ENCODE measurements at places on chromosomes 5 and 9.

DNA sequence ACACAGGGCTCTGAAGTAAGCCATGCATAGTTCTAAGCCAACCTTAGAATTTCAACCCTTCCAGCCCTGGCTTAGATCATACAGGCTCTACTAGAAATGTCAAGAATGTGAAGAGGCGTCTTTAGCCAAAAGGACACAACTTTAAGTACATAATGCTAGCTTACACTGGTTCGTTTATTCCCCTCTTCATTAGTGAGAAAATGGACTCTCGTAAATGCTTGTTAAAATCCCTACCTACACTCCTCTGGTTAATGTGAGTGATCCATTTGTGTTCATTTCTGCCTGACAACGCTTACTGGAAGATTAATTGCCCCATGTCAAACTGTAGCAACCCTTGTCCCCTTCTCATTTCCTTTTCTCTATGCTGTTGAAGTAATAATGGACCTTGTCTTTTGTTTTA lies 149.3 kb upstream of the POU5F2 start:
- DNase-seq = no peak

- no peak for DNase-seq
These were observed 13.3 kb upstream of the GLRX start for GRCh38 chr5:95835682-95836385.

- DNase-seq = no peak
These were observed 72.0 kb upstream of the CTSL start for GRCh38 chr9:87653941-87654340.

DNA sequence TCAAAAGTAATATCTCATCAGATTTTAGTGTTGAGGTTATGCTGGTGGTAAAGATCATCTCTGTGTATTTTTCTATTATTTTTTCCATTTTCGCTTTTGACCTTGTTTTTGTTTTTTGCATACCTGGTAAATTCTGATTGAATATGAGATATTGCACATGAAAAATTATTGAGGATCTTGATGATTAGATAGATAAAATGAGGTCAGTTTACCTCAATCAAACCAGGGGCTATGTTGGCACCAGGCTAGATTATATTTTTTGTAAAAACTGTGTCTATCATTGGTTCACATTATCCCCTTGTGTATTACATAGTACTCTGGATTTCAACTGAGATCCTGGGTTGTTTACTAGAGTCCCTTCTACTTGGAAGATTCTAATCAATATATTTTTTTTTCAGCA lies 774.9 kb upstream of the ZNF608 start:
- no peak for DNase-seq

DNA sequence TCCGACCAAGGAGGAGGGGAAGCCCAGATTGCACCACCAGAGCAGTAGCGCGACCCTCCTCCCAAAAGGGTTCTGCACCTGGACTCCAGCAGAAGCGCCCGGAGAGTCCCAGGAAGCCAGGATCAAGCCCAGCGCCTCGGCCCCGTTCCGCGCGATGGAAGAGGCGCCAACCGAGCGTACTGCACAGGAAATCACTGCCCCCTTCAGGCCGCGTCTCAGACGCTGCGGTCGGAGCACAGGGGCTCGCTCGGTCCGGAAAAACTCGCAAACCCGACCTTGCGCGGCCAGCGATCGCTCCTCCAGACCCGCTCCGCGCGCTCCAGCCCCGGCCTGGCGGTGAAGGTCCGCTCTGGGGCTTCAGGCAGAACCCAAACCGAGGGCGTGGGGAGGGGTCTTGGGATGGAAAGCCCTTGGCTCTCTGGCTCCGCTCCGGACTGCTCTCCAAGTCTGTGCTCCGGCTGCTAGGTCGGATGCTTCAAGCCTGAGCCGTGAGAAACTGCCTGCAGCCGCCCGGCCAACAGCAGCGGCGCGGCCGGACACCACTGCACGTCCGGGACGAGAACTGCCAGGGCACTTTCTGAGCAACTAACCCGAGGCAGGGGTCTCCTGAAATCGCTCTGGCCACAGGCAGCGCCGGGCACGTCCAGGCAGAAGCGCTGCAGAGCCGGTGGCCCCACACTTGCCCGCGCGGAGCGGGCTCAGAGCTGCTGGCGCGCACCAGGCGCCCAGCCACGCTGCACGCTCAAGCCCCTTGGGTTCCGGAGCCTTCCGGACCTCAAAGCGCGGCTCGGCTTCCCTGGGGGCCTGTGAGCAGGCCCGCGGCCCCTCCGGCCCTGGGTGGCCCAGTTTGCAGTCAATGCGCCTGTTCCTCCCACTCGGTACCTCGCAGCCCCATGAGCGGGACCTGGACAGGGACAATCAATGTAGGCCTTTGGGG lies 1.3 kb downstream of the GABBR2 start:
- DNase-seq = peak; percentile 74

DNA sequence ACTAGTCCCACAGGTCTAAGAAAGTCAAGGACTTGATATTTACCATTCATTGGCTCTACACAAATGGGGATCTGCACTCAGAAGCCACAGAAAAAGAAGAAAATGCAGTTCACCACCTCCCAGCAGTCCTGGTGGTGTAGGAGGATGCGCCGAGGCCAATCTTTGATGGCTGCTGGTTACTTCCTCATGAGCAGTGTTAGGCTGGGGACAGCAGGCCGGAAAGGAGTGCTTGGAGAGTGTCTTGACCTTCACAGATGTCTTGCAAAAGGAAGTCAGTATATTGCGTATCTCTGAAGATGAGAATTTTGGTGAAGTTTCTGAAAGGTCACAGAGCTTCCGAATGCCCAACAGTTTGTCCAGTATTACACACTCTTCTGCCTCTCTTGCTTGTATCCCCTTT lies 597.0 kb downstream of the EBF1 start:
- DNase-seq = no peak

GRCh38 chr9:79955300-79955699 lies 383.5 kb downstream of the TLE4 start:
- DNase-seq = no peak

DNA sequence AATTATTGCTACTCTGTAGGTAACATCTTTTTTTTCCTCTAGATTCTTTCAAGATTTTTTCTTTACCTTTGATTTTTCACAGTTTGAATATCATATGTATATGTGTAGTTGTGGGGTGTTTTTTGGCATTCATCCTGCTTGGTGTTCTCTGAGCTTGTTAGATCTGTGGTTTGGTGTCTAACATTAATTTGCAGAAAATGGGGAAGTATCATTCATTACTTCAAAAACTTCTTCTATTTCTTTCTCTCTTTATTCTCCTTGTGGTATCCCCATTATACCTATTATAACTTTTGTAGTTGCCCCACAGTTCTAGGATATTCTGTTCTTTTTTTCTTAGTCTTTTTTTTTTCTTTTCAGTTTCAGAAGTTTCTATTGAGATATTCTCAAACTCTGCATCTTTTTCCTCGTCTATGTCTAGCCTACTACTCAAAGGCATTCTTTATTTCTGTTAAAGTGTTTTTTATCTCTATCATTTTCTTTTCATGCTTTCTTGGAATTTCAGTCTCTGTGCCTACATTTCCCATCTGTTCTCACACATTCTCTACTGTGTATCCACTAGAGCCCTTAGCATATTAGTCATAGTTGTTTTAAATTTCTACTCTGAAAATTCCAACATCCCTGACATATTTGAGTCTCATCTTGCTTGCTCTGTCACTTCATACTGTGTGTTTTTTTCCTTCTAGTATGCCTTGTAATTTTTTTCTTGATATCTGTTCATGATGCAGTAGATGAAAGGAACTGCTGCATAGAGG lies 60.1 kb upstream of the GNA14 start:
- DNase-seq = no peak

DNA sequence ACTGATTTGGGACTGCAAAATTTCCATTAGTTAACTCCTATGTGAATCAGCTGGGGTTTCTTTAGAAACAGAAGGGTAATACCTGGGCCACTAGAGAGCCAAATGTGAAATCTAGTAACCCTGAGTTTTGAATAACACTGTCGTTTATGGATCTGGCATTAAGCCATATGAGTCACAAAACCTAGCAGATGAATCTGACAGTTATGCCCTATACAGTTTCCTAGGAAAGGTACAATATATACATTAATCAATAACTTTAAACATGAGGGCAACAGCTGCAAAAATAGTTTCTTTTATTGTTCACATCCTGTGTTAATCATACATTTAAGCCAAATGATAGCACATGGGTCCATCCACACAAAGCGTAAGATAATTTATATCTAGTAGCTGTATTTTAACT lies 56.9 kb downstream of the PAM start:
- DNase-seq = no peak

- DNase-seq = no peak
These were observed 103.6 kb upstream of the EFNA5 start for GRCh38 chr5:107774316-107774715.

DNA sequence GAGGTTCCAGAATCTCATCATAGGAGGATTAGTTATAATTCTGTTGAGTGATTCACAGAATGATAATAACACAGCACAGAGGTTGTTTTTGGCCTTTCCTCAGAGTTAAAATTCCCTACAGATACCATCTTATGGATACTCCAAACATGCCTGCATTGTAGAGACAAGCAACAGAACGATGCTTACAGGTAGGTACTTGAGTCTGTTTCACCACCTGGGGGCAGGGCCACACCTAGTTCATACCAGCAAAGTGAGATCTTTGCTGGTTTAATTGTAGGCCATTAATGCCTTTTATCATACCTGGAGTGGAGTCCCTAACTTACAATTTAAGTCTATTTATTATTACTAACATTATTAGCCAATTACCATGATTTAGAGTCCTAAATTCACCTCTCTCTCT lies 416.5 kb upstream of the TLE4 start:
- no peak for DNase-seq

GRCh38 chr5:154000703-154001102 lies 38.0 kb downstream of the FAM114A2 start:
- no peak for DNase-seq

DNA sequence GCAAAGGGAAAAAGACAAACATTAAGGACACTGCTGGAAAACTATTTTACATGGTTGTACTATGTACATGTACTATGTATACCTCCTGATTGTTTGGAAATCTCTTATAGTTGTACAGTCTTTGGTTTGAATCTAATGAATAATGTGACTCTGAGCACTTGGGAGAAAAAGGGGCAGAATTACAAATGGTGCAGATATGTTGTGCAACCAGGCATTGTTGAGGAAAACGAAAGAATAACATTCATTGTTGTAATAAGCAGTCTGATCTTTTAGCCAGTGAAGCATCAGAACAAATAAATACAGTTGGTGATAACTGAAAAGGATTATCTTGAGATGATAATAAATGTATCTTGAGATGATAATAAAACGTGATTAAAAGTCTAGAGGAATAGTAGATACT lies 87.2 kb downstream of the CSNK1G3 start:
- DNase-seq = no peak

DNA sequence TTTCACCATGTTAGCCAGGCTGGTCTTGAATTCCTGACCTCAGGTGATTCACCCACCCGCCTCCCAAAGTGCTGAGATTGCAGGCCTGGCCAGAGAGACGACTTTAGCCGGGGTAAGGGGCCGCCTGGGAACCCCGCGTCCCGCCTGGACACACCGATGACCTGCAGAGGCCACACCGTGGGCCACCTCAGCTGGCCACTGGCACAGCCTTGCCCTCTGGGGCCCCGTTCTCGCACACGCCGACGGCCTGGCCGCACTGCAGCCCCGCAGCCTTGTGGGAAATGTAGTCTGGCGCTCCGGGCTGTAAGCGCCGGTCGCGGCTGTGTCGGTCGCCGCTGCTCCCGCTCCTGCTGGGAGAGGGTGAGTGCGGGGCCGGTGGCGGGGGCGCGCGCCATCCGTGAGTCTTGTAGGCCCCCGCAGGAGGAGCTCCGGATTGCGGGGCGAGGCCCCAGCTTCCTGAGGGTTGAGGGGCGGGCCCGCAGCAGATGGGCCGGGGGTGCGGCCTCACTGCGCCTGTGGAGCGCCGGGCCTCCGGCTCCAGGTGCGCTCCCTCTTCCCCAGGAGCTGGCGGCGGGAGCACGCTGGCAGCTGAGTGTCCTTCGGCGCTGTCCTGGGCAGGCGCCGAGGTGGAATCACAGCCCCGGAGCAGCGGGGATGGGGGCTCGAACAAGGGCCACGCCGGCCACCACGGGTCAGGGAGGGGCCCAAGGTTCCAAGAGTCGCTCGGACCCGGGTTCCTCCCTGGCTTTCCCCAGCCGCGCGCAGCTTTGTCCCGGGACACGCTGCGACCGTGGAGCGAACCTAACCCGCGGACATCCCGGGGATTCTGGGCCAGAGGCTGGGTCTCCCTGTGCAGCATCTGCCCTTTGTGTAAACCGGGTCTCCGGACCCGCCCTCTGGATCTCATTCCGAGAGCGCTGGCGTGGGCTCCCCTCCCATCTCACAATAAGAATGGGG lies at the start of gene ZFP2:
Gene ZFP2 (plus strand): TSS at position 299 of the 957 bp plus-strand sequence. CDS start 35,401 bp downstream, outside the sequence.
- peak; percentile 62 for DNase-seq

DNA sequence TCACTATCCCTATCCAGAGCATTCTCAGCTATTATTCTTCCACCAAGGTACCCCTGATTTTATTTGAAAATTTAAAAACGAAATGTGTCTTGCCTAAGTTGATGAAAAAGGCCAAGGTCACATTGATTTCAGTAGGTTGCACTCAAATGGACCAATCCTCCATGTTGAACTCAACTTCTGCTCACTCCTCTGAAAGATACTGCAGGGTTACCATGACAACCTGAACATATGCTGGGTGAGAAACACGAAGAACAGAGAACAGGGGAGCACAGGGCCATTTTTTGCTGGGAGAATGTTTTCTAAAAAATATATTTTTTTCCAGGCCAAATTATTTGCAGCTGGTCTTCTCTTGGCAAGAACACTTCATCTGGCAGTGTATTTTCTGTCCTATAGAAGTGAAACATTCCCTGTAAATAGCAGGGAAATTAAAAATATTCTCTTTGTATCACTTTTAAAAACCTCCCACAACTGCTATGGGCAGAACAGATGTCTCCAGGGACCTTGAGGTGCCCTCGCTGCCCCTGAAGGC lies 215.9 kb downstream of the NXNL2 start:
- DNase-seq = no peak

DNA sequence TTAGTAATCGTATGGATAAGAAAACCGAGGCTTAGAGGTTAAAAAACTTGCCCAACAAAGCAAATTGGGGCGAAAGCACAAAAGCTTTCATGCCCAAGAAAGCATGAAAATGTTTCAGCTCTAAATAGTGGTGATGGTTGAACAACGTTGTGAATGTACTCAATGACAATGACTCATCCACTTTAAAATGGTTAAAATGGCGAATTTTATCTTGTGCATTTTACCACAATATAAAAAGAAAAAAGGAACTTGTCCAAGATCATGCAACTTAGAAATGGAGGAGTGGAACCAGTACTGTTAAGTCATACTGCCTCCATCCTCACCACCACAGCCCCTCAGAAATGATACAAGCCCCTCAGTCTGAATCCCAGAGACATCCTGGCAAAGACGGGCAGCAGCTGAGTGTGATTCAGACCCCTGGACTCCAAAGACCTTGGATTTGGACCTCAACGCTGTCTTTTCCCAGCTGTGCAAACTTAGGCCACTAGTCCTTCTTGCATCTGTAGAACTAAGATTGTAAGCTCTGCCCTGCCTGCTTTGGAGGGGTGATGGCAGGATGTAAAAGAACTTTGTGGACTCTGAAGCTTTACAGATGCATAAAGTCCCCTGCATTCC lies 158.4 kb downstream of the GABBR2 start:
- no peak for DNase-seq

Data from neural crest cell (in vitro differentiated cells).